Stimulated activated CD4-positive, alpha-beta T cell treated with anti-CD3 and anti-CD28 coated beads, TNF-alpha, amount 100 ng/mL, for 24 hours (primary cell): ENCODE measurements at places on chromosomes 16 and 17.

DNA sequence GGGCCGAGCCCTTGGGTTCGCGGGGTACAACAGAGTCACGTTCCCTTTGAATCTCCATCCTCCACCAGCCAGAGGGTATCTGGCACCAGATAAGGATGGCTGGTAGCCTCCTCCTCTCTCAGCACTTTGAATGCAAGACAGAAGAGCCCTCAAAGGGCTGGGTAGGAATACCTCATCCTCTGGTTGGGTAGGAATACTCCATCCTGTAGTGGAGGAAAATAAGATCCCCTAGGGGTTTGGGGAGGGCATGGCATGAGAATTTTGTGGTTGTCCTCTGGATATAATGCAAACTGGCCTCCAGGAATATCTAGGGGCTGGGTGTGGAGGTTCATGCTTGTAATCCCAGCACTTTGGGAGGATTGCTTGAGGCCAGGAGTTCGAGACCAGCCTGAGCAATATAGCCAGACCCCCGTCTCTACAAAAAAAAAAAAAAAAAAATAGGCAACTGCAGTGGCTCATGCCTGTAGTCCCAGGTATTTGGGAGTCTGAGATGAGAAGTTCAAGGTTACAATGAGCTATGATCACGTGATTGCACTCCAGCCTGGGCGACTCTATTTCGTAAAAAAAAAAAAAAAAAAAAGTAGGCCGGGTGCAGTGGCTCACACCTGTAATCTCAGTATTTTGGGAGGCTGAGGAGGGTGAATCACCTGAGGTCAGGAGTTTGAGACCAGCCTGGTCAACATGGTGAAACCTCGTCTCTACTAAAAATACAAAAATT, 2.7 kb downstream of the IGFBP4 start:
- DNase-seq = no peak

DNA sequence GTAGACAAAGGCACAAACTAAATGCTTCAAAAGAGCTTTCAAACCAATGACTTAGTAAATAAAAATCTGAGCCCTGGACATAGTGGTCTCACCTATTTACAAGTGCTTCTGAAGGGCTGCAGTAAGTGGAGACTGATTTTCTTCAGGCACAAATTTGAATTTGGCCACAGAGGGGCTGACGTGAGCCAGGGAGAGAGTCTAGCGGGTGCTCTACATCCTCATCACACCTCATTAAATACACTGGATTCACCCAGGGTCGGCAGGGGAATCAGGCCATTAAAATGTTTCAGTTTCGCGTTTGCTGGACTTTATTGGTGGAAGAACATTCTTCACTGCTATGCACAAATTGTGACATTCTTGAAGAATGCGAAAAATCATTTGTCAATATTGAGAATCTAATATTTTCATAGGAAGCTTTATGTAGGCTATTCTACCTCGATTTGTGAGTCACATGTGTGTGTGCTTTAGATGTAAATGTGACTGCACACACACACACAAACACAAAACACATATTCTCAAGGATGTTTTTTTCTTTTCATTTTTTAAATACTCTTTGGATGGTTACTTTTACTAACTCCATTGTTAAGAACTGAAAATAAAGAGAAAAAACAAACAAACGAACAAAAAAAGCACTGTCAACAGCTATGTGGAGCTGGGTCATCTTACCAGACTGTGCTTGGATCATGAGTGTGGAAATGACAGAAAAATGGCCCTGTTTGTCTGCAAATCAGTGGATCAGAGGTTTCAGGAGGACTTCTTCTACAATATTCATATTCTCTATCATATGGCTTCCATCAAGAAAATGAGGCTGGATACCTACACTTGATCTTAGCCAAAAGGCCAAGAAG, 58.9 kb downstream of the CDH11 start:
- no peak for DNase-seq

GRCh38 chr16:29192329-29193247, 207.7 kb downstream of the LAT start:
- no peak for DNase-seq

DNA sequence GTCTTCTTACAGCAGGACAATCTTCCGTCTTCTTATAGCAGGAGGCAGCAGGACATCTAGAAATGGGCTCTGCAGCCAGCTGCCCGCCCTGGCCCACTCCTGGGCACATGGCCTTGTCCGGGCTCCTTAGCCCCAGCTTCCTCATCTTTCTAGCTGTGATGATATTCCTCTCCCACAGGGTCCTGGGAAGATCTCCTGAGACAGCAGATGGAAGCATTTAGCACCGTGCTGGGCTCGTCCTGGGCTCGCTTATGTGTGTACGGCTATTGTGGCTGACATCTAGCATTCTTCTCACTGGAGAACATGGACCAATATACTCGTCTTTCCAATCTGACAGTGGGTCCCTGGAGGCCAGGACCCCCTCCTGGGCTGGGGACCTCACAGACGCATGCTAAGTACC, 48.5 kb downstream of the TIMM22 start:
- DNase-seq = no peak

- no peak for DNase-seq
Observed at GRCh38 chr16:88423448-88423850, 29.6 kb upstream of the ZFPM1 start.
